Right cardiac atrium (tissue), 5 donors: ENCODE measurements at places on chromosomes 6 and 20.

GRCh38 chr20:51372176-51372803 lies 170.2 kb downstream of the NFATC2 start:
- DNase-seq = peak; percentile 81

- no peak for DNase-seq
Observed at GRCh38 chr6:22036699-22037098, 260.1 kb downstream of the PRL start.

- peak; percentile 35 for DNase-seq
Observed at GRCh38 chr6:146709036-146709622, 110.4 kb downstream of the ADGB start.

- DNase-seq = no peak
Observed at GRCh38 chr6:15672818-15673217, 10.0 kb upstream of the DTNBP1 start.

- peak; percentile 74 for DNase-seq
Observed at GRCh38 chr20:5000263-5001173, 792 bp downstream of the SLC23A2 start.

DNA sequence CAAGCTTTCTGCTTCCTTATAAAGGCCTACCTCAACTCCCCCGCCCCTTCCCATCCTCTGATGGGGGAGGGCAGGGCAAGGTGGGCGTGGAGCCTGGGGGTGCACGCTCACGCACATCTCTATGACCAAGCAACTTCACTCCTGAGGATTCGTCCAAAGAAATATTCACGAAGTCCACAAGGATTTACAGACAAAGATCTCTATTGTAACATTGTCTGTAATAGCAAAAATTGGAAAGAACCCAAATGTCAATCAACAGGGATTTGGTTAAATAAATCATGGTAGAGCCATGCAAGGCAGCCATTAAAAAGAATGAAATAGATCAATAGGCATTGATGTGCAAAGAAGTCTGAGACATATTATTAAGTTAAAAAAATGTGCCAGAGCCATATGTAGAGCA lies 130.4 kb upstream of the AFDN start:
- no peak for DNase-seq

DNA sequence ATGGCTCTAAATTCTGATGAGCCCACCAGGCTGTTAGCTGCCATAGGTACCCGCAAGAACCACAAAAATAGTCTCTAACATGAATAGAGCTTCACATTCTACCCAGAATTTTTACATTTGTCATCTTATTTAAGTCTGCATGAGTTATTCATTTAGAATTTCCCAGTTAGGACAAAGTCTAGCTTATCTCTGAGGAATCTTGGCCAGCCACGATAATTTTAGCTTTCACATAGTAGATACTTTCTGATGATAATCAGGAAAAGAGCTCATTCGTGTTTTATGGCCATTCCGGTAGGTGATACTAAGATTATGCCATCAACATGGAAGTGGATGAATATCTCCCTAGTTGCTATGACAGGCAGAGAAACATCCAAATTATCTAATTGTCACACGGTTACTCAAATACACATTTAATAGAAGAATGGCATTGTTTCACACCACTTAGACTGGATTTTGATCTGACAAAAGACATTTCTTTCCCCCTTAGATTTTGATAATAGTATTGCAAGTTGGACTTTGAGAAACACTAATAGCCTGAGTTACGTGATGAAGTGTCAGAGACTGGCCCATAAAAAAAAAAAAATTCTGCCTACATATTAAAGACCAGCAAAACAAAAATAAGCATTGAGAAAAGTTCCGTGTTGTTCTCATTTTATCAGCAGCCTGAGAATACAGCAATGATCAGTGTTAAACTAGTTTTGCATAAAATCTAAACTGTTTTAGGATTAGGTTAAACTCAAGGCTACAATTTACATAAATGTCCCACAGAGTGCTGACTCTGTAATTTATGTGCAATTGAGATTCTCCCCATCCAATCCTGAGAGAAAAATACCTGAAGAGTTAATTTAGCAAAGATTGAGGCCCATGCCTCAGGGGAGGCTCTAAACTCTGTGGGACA lies 397.5 kb upstream of the ARID1B start:
- DNase-seq = no peak

DNA sequence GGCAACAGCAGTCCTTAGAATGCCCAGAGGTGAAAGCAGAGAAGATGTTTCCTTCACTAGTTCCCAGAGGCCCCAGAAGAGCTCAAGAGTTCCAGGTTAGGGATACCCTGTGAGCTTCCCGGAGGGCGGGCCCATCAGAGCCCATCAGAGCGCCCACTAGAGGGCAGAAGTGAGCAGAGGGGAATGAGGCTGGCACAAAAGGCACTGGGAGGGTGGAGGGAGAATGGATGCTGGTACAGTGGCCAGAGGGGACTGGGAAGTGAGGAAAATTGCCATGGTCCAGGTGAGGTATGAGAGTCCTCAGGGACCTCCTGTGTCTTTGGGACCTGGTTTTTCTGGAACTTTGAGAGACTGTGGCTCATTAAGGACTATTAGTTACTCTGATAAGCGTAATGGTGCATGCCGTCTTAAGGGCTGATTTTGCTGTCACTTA lies 57.3 kb downstream of the LINC00237 start:
- no peak for DNase-seq

DNA sequence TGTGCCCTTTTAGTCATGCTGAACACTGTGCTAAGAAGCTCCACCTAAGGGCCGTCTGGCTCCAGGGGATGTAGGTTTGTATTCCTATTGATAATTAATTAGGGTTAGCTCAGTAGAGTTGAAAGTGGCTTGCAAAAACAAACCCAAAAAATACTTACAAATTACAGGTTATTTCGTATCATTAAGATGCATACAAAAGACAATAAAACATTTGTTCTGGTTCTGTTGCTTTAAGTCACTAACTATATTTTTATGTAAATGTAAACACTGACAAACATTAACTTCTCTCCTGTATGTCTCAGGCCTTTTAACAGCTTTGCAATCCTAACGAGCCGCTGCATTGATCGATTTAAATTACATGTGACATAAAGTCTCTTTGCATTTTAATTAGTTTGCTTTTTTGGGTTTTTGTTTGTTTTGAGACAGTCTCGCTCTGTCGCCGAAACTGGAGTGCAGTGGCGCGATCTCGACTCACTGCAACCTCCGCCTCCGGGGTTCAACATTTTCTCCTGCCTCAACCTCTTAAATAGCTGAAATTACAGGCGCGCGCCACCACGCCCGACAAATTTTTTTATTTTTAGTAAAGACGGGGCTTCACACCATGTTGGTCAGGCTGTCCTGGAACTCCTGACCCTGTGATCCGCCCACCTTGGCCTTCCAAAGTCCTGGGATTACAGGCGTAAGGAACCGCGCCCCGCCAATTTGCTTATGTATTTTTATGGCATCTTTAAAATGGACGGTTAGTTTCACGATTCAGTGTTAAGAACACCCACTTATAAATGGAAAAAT lies 110.9 kb downstream of the HFE start:
- no peak for DNase-seq

DNA sequence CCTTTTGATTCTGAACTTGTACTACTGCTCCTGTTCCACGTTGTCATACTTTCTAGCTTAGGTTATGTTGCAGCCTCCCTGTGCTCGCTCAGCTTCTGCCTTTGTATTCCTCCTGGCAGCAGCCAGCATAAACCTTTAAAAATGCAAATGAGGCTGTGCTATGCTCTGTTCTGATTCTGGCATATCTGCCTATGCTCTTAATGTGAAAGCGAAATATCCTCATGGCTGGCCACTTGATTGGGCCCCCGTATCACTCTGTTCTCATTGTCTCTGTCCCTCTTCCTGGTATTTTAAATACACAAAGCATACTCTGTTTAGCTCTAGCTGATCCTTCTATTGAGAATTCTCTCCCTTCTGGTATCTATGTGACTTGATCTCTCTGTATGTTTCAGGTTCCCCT lies 139.0 kb downstream of the JARID2 start:
- DNase-seq = no peak

GRCh38 chr6:116221911-116222310 lies 32.0 kb downstream of the TSPYL4 start:
- no peak for DNase-seq

- no peak for DNase-seq
Observed at GRCh38 chr6:142903812-142904211, 41.2 kb downstream of the HIVEP2 start.

GRCh38 chr20:57508381-57508780 lies 16.6 kb downstream of the CTCFL start:
- DNase-seq = no peak

GRCh38 chr6:7311176-7311575 lies 1.8 kb downstream of the SSR1 start:
- DNase-seq = no peak

- no peak for DNase-seq
Observed at GRCh38 chr20:43721097-43721428, 5.7 kb downstream of the GTSF1L start.

DNA sequence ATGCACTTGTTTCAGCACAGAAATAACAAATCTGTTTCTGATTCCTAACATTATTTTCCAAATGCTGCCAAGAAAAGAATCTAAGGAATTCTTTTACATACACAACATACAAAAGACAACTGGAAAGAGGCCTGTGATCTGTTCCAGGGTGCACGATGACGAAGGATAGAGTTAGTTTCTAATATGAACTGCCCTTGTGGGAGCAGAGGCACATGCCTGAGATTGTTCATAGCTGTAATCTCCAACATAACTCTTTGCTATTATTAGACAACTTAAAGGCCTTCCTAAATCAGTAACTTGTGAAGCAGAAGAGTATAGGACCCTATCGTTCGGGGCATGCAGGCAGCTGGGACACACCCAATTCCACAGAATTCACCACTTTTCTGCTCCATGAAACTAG lies 41.2 kb upstream of the NHSL1 start:
- DNase-seq = no peak

DNA sequence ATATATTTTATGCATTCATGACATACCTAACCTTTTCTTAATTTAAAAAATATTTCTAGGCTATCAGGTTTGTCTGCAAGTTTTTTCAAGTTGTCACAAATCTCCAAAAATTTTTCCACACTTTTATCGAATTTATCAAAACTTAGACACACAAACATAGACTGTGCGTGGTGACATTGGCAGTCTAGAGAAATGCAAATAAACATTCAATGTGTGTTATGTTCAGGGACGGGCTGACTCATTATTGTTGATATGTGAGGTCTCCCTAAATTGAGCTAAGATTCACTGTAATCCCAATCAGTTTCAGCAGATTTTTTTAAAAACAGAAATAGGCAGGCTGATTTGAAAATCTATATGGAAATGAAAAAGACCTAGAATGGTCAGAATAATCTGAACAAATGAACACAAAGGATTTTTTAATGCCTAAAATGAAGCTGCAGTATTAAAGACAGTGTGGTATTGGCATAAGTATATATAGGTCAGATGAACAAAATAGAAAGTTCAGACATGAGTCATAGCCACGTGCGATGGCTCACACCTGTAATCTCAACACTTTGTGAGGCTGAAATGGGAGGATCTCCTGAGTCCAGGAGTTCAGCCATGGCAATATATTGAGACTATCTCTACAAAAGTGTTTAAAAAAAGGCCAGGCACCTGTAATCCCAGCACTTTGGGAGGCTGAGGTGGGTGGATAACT lies 19.2 kb downstream of the BLTP3A start:
- no peak for DNase-seq

DNA sequence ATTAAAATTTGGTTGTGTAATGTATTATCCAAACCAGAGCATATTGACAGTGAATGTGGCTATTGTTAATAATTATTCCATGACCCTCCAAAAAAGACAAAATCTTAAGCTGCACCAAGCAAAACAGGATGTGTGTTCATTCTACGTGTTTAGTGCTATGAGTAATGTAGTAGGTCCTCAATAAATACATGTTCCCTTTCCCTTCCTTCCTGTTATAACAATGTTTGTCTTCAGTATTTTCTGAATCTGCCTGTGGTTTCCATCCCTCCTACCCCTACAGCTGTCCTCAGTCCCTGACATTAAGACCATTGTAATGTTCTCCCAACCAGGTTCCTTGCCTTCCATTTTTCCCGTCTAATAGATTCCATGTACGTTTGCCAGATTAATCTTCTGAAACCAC lies 163.8 kb downstream of the AIG1 start:
- no peak for DNase-seq

DNA sequence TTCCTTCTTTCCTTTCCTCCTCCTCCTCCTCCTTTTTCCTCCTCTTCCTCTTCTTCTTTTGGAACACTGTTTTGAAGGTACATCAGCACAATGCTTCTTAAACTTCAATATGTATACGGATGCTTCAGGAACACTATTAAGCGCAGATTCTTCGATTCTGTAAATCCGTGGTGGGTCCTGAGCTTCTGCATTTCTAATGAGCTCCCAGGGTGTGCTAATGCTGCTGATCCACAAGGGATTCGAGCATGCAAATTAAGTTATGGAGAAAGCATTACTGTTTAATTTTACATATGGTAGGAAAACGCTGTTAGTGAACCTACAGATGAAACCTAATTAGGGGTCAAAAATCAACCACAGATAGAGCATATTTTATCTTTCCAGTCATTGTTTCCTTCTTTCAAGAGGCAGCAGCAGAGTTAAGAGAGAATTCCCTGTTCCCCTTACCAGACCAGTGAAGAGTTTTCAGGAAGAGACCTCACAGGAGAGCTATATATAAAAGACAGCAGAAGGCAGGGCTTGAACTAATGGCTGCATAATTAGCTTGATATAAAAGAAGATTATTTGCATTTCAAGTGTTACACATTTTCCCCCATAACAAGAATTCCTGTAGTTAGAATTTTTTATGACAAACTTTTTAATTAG lies 47.2 kb downstream of the KIF13A start:
- DNase-seq = no peak

GRCh38 chr6:14035874-14036273 lies 81.7 kb upstream of the CD83 start:
- no peak for DNase-seq

GRCh38 chr20:7378864-7379605 lies 561.2 kb downstream of the HAO1 start:
- no peak for DNase-seq

DNA sequence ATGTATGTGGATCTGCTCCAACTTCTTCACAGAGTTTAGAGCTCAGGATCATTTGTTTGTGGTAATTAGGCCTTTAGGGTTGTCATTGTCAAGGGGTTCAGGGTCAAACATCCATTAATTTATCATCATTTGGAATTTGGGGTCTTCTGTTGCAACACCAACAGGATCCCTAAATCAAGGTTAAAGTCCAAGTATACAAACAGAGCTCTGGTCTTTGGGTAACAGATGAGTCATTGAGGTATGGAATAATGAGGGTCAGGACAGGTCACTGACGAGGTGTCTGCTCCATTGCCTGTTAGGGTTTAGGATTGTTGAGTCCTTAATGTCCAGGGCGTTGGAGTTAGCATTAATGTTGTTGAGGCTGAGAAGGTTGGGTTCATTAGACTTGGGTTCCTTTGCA lies 47.6 kb downstream of the PRND start:
- no peak for DNase-seq

- DNase-seq = no peak
Observed at GRCh38 chr6:52304983-52305390, 20.4 kb upstream of the MCM3 start.

DNA sequence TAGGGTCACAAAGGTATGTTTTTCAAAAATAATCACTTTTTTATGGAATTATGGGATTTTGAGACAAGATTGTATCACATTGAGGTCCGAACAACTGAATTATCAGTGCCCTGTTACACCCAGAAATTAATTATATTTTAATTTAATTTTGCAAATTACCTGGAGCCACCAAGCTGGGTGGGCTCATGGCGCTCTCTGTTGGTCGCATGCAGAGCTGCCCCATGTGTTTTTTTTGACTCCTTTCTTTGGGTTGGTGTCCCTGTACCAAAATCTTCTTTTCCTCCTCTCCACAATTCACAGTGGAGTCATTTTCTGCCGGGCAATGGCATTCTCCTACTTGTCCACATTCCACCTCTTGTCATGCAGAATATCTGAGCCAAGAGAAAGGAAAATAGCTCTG lies 38.9 kb upstream of the FRMD1 start:
- DNase-seq = no peak

GRCh38 chr20:20463933-20464374 lies 96.0 kb downstream of the INSM1 start:
- DNase-seq = no peak
